ENCODE measurements at places on chromosomes 2 and 18.

- no peak for DNase-seq
These were observed 424.9 kb upstream of the UBE2E3 start for GRCh38 chr2:180555391-180555965.

DNA sequence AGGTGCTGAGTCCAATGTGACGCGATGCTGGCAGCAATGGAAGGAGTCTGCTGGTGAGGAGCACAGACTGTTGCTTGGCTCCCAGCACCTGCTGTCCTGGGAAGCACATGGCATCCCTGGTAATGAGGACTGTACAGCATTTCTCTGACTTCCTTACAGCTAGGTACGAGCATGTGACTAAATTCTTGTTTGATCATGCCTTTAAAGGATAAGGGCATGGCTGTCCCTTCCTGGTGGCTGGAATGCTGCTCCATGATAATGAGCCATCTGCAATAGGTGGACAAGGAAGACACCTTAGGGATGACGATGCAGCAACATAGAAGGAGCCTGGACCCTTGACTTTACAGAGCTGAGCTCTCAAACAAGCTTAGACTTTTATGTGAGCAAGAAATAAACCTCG is 278.0 kb upstream of the SPRED2 start:
- DNase-seq = no peak

DNA sequence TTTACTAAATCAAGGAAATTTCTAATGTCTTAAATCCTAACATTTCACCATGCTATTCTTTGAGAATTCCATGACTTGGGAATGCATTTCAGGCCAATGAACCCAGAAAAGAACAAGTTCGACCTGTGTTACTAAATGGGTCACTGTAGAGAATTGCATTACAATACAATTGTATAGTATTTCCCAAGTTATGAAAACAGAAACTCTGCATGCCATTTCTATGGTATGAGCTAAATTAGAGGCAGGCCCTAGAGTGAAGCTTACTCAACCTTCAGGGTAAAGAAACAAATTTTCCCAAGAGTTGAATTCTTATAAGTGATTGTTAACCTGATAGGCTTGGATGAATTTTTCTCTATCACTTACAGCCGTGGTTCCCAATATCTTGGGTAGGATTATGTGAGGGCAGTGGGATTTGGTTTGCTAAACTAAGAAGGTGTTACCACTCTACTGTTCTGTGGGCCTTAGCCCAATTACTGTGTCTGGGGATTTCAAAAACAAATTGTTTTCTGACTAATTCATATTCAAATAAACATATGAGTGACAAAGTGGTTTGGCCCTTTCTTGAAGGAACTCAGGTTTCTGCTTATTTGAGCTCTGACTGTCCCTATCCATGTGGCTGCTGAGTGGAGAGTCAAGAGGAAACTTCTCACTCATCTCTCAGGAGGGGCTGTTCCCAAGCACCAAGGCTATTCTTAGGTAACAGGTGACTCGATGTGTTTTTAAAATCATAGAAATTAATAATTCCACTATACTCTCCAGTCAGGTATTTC is 11.2 kb upstream of the SERPINB7 start:
- DNase-seq = no peak

GRCh38 chr2:120741571-120742561 is 6.2 kb downstream of the GLI2 start:
- DNase-seq = no peak

- no peak for DNase-seq
These were observed 79.8 kb upstream of the CCDC141 start for GRCh38 chr2:179129574-179130238.

DNA sequence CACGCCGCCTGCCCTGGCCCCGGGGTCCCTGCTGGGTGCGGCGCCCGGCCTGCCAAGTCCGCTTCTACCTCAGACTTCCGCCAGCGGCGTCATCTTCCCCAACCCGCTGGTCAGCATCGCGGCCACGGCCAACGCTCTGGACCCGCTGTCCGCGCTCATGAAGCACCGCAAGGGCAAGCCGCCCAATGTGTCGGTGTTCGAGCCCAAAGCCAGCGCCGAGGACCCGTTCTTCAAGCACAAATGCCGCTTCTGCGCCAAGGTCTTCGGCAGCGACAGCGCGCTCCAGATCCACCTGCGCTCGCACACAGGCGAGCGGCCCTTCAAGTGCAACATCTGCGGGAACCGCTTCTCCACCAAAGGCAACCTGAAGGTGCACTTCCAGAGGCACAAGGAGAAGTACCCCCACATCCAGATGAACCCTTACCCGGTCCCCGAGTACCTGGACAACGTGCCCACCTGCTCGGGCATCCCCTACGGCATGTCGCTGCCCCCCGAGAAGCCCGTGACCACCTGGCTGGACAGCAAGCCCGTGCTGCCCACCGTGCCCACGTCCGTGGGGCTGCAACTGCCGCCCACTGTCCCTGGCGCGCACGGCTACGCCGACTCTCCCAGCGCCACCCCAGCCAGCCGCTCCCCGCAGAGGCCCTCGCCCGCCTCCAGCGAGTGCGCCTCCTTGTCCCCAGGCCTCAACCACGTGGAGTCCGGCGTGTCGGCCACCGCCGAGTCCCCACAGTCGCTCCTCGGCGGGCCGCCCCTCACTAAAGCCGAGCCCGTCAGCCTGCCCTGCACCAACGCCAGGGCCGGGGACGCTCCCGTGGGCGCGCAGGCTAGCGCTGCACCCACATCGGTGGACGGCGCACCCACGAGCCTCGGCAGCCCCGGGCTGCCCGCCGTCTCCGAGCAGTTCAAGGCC is 13.7 kb downstream of the SALL3 start:
- no peak for DNase-seq

GRCh38 chr18:23812546-23813440 is 123.5 kb downstream of the LAMA3 start:
- no peak for DNase-seq

- DNase-seq = no peak
These were observed 688 bp downstream of the MAPRE2 start for GRCh38 chr18:35041815-35042387.

- no peak for DNase-seq
These were observed 208.4 kb downstream of the DYSF start for GRCh38 chr2:71661782-71662181.

- no peak for DNase-seq
These were observed 443.7 kb upstream of the SPRED2 start for GRCh38 chr2:65876114-65876513.

DNA sequence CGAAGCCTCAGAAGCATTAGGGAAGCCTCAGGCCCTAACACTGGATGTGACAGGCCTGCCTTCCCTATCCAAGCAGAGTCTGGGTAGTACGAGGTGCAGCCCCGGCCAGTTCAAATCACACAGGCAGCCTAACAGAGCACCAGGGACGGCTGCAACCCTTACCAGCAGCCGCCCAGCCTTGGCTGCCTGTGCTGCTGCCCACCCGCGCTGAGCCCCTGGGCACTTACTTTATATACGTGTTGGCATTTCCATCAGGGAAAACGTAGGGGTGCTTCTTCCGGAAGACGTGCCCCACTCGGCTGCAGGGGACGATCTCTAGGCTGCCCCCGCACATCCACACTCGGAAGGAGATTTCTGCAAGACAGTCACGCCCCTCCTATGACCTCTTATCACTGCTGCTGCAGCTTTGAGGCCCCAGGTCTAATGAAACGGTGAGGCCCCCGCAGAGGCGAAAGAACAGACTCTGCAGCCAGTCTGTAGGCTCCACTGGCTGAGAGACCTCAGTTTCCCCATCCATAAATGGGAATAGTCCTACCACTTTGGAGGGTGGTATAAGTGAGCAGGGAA is 124.7 kb upstream of the CAPN13 start:
- no peak for DNase-seq

GRCh38 chr2:38806015-38806732 is 28.2 kb downstream of the GEMIN6 start:
- DNase-seq = no peak

- no peak for DNase-seq
These were observed 143.5 kb downstream of the TGIF1 start for GRCh38 chr18:3593381-3593903.

DNA sequence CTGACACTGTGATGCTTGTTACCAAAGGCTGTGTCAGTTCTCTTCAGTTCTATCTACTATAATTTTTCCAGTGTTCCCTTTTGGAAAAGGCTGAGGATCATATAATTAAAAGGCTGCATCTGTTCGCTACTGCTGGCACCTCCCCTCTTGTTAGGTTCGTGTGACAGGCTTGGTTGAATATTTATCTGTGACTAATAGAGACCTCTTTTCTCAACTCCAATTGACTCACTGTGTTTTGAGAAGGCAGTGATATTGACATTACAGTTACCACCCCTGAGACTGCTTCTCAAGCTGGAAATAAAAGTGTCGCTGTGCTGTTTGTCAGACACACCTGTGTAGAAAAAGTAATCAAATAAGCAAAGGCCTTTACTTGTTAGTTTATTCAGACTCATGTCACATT is 205.5 kb upstream of the KCNH7 start:
- DNase-seq = no peak

GRCh38 chr2:180063494-180064092 is 56.5 kb upstream of the CWC22 start:
- DNase-seq = no peak

DNA sequence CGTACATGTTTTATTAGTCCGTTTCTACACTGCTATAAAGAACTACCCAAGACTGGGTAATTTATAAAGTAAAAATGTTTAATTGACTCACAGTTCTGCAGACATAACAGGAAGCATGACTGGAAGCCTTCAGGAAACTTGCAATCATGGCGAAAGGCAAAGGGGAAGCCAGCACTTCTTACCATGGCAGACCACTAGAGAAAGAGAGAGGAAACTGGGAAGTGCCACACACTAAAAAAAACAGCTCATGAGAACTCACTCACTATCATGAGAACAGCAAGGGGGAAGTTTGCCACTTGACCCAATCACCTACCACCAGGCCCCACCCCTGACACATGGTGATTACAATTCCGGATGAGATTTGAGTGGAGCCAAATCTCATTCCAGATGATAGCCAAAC is 466.2 kb downstream of the IRS1 start:
- no peak for DNase-seq

- no peak for DNase-seq
These were observed 67.0 kb upstream of the LYPD6B start for GRCh38 chr2:148971547-148971946.
